ENCODE measurements at places on chromosomes 13 and 19.

DNA sequence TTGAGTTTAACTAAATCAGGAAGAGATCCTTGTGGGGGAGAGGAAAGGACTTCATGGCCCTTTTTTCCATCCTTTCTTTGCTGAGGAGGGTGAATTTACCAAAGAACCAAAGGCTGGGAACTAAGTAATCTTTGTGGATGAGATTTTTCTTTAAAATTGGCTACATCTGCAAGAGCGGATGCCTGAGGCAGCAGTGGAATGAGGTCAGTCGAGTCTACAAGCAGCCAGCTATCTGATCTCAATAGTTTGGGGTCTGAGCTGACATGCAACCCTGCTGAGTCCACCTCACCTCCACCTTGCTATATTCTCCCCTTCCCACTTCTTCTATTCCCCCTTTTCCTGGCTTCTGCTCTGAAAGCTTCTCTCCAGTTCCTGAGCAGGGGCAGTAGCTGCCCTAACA, 3.6 kb upstream of the DNAJC15 start:
- no peak for DNase-seq

GRCh38 chr19:19943848-19944582, 43.3 kb downstream of the ZNF93 start:
- DNase-seq: no peak

DNA sequence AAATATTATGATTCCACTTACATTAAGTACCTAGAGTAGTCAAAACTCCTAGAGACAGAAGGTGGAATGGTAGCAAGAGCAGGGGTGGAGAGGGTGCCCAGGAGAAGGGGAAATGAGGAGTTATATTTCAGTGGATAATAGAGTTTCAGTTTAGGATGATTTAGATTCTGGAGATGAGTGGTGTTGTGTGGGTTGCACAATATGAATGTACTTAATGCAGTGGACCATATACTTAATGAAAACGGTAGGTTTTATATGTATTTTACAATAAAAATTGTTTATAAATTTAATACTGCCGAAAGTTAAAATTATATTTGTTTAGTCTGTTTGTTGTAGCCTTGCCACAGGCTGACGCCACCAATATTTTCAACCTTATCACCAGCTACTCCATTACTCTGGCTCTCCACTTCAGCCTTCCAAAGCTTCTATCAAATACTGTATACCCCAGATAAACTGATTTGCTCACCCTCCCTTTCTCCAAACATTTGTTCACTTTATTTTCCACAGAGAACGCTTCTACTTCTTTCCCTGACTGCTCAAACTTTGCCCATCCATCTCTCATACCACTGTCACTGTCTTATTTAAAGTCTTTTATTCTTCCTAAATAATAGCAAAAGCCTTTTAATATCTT, 1.4 kb upstream of the RBM26 start:
- DNase-seq: no peak

DNA sequence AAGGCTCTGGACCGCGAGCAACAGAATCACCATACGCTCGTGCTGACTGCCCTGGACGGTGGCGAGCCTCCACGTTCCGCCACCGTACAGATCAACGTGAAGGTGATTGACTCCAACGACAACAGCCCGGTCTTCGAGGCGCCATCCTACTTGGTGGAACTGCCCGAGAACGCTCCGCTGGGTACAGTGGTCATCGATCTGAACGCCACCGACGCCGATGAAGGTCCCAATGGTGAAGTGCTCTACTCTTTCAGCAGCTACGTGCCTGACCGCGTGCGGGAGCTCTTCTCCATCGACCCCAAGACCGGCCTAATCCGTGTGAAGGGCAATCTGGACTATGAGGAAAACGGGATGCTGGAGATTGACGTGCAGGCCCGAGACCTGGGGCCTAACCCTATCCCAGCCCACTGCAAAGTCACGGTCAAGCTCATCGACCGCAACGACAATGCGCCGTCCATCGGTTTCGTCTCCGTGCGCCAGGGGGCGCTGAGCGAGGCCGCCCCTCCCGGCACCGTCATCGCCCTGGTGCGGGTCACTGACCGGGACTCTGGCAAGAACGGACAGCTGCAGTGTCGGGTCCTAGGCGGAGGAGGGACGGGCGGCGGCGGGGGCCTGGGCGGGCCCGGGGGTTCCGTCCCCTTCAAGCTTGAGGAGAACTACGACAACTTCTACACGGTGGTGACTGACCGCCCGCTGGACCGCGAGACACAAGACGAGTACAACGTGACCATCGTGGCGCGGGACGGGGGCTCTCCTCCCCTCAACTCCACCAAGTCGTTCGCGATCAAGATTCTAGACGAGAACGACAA, 1.8 kb downstream of the PCDH17 start:
- DNase-seq: no peak

DNA sequence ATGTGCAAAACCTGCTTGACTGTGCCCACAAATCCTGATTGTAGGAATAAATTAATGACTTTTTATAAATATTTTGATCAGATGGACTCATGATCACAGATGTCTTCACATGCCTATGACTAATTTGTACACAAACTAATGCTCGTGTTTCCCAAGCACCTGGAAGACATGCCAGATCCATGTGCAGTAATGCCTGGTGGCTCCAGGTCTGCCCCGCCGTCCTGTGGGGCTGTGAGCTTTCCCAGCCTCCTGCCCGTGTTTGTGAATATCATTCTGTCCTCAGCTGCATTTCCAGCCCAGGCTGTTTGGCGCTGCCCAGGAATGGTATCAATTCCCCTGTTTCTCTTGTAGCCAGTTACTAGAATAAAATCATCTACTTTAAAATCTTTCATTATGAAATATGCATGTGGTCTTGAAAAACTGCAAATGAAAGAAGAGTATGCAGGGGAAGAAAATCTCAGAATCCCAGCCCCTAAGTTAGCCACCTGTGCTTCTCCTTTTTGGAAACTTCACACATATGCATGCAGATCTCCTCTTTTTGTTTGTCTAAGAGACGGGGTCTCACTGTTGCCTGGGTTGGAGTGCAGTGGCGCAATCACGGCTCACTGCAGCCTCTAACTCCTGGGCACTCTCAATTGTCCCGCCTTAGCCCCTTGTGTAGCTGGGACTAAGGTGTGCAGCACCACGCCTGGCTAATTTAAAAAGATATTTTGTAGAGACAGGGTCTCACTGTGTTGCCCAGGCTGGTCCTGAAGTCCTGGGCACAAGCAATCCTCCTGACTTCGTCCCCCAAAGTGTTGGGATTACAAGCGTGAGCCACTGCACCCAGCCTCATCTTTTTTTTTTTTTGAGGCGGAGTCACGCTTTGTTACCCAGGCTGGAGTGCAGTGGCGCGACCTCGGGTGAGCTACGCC, 6.2 kb downstream of the RPL28 start:
- DNase-seq: no peak

- no peak for DNase-seq
Observed at GRCh38 chr13:75395901-75396300, 86.1 kb downstream of the TBC1D4 start.

DNA sequence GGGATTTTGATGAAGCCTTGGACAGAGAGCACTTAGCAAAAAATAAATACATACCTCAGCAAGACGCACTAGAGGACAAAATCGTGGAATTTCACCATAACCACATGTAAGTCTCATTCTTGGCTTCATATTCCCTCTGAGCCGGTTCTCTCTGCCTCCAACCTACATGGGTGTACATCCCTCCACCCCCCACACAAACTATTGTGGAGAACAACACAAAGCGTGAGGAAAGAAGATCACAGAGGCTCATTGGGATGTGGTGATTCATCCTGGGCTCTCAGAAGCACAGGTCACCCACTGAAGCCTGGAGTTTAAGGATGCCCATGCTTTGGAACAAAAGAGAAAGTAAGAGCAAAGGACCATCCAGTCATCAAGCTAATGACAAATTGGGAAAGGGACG, 192.2 kb downstream of the STK24 start:
- no peak for DNase-seq

GRCh38 chr13:60645676-60646075, 248.7 kb downstream of the TDRD3 start:
- DNase-seq: no peak

- DNase-seq: no peak
Observed at GRCh38 chr13:108437496-108437895, 168.0 kb downstream of the TNFSF13B start.

- DNase-seq: no peak
Observed at GRCh38 chr19:50020481-50020880, 4.7 kb downstream of the VRK3 start.
